ENCODE measurements at places on chromosomes 4 and X.

- DNase-seq, result no peak
Measured at GRCh38 chr4:176883108-176883550, 90.4 kb upstream of the VEGFC start.

GRCh38 chr4:151315212-151315886 lies 10.1 kb downstream of the SH3D19 start:
- DNase-seq, result no peak

DNA sequence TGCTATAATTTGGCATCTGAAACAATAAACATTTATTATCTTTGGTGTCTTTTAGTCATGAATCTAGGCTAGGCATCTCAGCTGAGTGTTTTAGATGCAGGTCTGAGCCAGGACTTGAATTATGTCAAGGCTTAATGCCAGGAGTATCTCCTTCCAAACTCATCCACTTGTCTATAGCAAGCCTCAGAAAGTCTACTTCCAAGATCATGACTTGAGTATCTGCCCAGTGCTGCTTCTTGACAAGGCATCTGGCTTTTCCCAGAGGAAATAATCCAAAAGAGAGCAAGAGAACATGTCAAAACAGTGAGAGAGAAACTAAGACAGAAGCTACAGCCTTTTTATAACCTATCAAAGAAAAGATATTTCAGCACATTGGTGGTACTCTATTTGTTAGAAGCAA lies 1052.1 kb upstream of the PCDH10 start:
- no peak for DNase-seq

DNA sequence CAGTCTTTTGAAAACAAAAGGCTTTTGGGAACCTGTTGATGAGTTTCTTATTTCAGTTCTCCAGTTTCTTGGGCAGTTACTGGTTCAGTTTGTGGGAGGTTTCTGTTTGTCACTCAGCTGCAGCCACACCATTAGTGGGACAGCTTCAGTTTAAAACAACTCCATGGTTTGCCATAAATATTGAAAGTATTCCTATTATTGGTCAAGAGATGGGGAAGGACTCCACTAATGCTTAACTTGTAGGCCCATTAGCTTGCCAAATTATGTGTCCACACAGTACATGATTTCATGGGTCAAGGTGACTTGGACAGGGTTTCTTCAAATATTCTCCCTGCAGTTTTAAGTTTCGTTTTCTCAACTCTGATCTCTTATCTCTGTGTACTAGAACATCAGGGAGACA lies 15.5 kb upstream of the ASIC5 start:
- no peak for DNase-seq

- DNase-seq, result no peak
Measured at GRCh38 chrX:33188881-33189280, 22.5 kb downstream of the DMD start.
